Activated CD4-positive, alpha-beta memory T cell treated with anti-CD3 and anti-CD28 coated beads for 36 hours (primary cell): ENCODE measurements at places on chromosomes 3 and 15. TPM values are rescaled to one million over a fixed set of nuclear protein-coding genes. Genes with fewer than 3 reads are reported as not detected.

Gene TERB2
- total RNA-seq = not detected

Gene VEPH1
- total RNA-seq = not detected

Gene SAMMSON
- total RNA-seq = not detected

Gene FAM3D
- not detected for total RNA-seq

Gene CLDN11
- total RNA-seq = not detected

Gene GOLGA8A
- 72.9 TPM for total RNA-seq

Gene TTBK2
- 12.6 TPM for total RNA-seq

Gene RBPMS2
- total RNA-seq = 0.12 TPM

Gene KLHL6
- 63.5 TPM for total RNA-seq

Gene WWTR1
- total RNA-seq = 1.0 TPM

Gene KLHL40
- total RNA-seq = not detected

Gene TUSC7
- not detected for total RNA-seq

Gene TMIE
- 0.93 TPM for total RNA-seq

DNA sequence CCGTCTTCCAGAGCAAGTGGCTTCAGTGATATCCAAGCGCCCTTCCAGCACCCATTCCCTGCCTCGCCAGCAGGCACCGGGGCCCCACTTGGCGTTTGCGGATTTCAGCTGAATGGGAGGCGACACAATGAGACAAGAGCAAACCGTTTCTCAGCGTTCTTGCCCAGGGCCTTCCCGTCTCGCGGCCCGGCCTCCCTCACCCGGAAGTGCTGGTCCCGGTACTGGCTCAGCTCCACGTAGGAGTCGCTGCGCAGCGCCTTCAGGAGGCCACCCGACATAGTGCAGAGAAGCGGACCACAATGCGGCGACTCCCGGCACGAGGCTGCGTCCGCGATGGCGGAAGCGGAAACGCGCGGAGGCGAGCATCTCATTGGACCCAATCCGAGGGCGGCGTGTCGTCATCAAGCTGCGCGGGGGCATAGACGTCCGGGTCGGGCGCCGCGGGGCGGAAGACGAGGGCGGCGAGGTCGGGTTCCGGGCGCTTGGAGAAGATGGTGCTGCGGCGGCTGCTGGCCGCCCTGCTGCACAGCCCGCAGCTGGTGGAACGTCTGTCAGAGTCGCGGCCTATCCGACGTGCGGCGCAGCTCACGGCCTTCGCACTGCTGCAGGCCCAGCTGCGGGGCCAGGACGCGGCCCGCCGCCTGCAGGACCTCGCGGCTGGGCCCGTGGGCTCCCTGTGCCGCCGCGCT is at the start of gene NCBP2:
Gene NCBP2, minus strand, starts transcription at position 303 of the 689 bp plus-strand sequence. Its CDS starts 25 bp downstream, at position 278.
- DNase-seq = peak; percentile 100

- no peak for DNase-seq
These were observed 43.3 kb downstream of the MUC4 start for GRCh38 chr3:195768414-195768813.

- no peak for DNase-seq
These were observed 329.1 kb downstream of the VPS13C start for GRCh38 chr15:61731099-61731498.

DNA sequence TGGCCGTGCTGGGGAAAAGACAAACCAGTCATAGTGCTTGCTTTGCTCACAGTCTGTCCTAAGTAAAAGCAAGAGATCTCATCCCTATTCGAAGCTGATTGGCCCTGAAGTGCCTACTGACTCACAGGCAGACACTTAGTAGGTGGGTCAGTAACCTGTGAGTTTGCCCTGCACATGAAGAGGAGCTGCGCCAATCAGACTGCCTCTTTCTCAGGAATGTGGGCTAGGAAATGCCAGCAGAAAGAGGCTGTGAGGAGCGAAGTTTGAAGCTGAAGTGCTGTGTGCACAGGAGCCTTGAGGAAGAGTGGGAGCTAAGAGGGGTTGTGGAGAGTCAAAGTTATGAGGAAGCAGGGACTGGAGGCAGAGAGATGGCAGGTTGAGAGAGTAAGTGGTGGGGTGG is 126.8 kb downstream of the IL20RB start:
- DNase-seq = no peak

DNA sequence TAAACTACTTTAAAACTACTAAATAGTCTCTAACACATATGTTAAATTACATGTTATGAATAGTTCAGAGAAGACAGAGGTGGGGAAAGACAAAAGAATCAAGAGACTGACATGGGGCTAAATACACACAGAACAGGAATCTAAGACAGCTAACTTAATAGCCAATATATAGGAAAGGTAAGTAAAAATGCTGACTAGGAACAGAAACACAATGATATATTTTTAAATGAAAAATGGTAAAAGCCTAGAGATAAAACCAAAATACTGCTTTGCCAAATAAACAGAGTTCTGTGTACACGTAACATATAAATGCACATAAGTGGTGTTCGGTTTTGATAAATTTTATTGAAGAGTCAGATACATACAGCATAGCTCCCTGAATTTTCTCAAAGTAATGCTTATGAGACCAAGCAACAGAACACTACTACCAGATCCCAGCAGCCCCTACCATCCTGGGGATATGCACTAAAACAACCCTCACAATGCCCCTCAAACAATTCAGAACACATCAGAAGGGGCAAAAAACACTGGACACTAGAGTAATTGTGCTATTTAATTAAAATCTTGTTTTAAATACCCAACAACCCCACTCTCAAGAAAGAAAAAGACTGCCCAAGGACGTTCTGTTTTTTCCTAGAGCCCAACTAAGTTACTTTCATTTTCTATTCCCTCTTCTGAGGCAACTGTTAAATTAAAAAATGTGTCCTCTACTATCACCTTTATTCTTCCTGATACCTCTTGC is 121.1 kb downstream of the ADAM10 start:
- no peak for DNase-seq

DNA sequence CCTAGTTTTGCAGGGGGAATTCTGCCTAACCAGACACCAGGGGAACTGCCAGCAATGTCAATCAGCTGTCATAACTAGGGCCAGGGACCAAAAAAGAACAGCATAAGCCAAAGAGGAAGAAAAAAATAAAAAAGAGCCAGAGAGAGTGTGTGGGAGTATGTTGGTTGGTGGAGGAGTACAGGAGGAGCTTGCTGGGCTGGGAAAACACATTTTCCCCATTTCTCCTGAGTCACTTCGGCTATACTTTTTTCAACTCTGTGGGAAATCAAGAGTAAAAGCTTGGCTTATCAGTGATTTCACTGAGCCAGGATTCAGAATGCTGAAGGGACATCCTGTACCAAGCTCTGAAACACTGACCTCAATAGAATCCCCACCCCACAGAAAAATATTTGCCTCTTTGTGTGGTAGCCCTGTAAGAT is 144.7 kb upstream of the DPH6 start:
- no peak for DNase-seq

DNA sequence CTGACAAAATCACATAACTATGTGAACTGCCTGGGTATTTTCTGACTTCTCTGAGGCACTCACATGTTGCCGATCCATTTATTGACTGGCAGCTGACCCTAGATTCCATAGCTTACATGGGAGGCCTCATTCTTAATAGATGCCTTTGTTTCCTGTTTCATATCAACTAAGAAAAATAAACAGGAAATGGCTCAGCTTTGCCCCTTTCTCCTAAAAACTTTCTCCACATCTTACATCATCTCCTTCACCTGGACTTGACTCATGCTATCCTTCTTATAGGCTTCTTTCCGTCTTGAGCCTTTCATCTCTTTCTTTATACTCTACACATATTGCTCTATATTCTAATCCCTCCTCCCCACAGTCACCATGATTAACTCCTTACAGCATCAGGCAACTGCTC is 38.0 kb downstream of the TXNRD3 start:
- DNase-seq = no peak

- DNase-seq = no peak
These were observed 54.6 kb upstream of the C3orf49 start for GRCh38 chr3:63764511-63764910.

- peak; percentile 20 for DNase-seq
These were observed at the start of gene CASR for GRCh38 chr3:122183521-122183892. Gene CASR (plus strand): TSS chr3:122183668. CDS start chr3:122254190, 70,522 bp downstream.

- DNase-seq = no peak
These were observed 19.9 kb downstream of the PXK start for GRCh38 chr3:58352626-58353025.

- DNase-seq = no peak
These were observed 140.7 kb downstream of the TCF12 start for GRCh38 chr15:57059026-57059660.

DNA sequence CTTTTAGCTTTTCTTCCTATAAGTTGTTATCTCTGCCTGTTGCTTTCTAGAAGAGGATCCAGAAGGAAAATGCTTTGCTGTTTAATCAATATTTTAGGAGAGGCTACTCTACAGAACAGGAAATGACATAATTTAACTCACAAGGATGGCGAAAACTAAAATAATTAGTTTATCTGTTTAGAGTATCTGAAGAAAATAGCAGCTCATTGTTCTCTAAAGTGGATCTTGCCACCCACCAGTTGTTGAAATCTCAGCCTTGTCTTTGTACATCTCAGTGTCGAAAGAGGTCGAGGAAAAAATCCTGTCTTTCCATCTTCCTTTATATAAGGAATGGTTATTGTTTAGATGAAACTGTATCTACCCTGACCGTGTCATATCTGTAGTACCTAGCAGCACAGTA is 126.6 kb downstream of the ZNF609 start:
- DNase-seq = no peak

- no peak for DNase-seq
These were observed 14.1 kb downstream of the ACOX2 start for GRCh38 chr3:58522759-58523425.

DNA sequence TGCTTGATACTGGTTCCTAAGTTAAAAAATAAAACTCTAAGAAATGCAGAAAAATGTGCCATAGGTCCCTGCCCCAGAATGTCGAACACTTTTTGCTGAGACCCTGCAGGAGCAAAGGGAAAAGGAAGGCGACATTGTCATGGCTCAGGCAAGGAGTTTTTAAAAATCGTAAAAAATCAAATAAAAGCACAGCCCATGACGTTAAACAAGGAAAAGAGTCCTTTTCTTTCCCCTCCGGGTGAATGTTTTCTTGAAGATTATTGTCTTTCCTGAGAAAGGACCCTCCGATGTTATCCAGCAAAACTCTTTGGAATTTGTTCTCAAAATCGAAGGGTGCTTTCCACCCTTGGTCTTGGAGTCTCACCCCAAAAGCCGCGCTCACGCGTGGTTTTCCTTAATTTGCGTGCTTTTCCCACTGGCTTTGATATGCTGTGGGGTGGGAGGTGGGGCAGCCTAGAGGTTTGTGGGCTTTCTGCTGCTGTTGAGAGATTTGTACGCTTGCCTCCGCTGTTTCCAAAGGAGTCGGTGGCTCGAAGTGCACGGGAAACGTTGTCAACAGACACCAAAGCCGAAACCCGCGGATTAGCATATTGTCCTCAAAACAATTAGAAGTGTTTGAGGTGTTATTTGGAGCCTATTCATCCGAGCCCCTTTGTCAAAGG is 2.9 kb downstream of the SOX14 start:
- DNase-seq = no peak

DNA sequence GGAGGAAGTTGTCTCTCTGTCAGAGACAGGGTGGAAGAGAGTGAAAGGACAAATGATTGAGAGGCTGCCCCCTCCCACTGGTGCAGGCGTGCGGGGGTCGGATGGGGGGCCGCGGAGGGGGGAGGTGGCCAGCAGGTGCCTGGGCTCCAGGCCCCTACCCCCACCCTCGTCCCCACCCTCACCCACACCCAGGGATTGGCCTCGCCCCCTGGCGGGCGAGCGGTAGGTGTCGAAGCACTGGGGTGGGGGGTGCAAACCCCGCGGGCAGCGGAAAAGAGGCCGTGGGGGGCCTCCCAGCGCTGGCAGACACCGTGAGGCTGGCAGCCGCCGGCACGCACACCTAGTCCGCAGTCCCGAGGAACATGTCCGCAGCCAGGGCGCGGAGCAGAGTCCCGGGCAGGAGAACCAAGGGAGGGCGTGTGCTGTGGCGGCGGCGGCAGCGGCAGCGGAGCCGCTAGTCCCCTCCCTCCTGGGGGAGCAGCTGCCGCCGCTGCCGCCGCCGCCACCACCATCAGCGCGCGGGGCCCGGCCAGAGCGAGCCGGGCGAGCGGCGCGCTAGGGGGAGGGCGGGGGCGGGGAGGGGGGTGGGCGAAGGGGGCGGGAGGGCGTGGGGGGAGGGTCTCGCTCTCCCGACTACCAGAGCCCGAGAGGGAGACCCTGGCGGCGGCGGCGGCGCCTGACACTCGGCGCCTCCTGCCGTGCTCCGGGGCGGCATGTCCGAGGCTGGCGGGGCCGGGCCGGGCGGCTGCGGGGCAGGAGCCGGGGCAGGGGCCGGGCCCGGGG is at the start of gene KAT2B:
Gene KAT2B, plus strand, starts transcription at position 682 of the 783 bp plus-strand sequence. Its CDS starts 32 bp downstream, at position 714.
- DNase-seq = peak; percentile 91

GRCh38 chr3:16257309-16257708 is 7.4 kb downstream of the DPH3 start:
- no peak for DNase-seq

DNA sequence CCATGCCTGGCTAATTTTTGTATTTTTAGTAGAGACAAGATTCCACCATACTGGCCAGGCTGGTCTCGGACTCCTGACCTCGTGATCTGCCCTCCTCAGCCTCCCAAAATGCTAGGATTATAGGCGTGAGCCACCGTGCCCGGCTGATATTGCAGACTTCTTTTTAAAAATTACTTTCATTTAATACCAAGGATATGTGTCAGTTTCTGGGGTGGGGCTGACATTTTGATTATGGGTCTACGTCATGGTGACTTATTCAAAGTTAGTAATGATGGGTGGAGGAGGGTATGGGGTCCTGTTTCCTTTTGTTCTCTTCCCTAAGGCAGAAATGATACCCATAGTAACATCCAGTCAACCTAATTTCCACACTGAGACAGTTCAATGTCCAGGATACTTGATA is 34.7 kb downstream of the GBE1 start:
- no peak for DNase-seq

DNA sequence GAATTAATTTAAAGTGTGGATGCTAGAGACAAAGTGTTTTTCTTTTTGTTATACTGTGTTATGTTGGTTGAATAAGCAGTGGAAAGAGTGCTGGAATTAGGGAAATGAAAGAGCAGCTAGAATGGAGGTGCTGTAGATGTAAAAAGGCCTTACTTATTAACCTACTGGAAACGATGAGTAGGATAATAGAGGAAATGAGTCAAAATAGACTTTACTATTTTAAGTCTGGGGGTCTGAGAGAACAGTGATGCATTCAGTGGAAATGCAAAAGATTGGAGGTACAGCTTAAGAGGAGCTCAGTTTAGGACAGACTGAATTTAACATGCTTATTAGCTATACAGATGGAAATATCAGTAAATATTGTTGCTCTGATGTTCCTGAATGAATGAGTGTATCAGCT is 674.0 kb downstream of the OTOL1 start:
- DNase-seq = no peak

DNA sequence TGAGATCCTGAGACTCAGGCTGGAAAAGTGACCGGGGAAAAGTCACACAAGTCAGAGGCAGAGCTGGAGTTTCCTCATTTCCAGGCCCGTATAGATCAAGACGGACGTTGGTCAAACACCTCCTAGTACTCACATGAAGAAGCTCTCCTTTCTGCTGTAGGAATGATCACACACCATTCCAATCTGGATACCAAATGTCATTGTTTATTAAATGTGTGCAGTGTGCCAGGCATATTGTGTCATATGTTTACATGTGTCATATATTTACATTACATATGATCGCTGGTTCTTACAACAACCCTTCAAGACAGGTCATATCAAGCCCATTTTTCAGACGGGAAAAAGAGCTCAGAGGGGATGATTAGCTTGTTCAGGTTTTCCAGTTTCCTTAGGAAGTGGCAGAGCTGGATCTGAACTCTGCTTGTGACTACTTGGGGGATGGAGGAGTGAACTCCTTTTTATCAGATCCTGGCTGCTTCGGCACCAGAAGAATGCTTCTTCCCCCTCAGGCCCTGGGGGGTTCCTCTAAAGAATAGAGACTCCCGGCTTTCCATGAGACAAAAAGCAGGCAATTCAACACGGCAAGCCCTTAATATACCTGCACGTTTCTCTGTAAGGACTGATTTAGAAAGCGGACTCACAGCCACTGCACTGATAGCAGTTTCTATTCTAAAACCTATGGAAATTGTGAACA is 41.9 kb downstream of the FAM43A start:
- DNase-seq = no peak
